Stimulated activated CD4-positive, alpha-beta T cell treated with anti-CD3 and anti-CD28 coated beads, TNF-alpha, amount 100 ng/mL, for 1 hour (primary cell): ENCODE measurements at places on chromosomes 4 and X.

DNA sequence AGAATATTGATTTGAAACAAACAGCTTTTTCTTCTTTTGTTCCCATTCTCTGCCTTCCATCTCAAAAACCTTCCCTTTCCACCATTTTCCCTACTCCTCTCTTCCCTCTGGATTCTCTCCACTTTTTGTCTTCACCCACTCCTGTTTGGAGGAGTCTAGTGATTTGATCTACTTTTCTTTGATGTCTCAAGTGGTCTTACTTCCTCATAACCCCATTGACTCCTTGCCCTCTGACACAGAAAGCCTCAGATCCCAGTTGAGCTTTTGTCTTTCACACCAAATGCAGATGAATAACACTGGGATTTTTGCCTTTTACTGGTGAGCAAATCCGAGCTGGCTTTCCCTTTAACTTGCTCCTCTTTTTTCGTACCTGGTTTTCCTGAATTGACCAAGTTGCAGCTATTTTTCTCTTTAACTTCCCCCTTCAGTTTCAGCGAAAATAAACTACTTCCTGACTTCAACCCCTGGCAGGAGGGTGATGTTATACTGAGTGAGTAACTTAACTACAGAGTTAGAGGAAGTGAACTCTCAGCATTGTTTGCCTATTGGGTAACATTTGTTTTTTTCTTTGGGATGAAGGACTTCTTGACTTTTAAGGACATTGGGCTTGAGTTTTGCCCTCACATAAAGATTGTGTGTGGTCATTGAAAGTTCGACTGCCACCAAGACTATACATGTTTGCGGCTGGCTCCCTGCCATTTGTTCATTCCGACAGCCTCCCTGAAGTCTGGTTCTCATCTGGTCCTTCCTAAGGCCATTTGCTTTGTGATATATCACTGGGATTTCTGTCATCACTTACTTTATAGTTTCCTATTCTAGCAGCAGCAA lies 392.8 kb upstream of the NR3C2 start:
- DNase-seq = no peak

DNA sequence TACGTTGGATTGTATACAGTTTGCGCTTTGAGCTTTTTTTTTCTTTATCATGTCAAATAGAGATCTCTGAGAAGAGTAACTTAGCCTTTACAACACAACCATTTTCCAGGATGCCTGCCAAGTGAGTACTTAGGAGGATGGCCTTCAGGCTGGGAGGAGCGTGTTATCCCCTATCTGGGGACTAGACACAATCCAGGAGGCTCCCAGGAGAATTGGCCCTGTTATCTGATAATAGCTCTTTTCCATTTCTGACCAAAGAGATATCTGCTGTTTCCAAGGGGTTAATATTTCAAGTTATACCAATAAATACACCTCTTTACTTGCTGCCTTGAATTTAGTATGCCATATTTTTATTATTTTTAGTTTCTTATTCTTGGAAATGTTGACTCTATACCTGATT lies 169.5 kb upstream of the SMARCAD1 start:
- no peak for DNase-seq

- no peak for DNase-seq
Measured at GRCh38 chr4:25775166-25775565, 87.6 kb downstream of the SEL1L3 start.

- no peak for DNase-seq
Measured at GRCh38 chr4:170170861-170171260, 81.1 kb upstream of the AADAT start.

- DNase-seq = no peak
Measured at GRCh38 chr4:2135083-2135482, 76.0 kb downstream of the NAT8L start.

DNA sequence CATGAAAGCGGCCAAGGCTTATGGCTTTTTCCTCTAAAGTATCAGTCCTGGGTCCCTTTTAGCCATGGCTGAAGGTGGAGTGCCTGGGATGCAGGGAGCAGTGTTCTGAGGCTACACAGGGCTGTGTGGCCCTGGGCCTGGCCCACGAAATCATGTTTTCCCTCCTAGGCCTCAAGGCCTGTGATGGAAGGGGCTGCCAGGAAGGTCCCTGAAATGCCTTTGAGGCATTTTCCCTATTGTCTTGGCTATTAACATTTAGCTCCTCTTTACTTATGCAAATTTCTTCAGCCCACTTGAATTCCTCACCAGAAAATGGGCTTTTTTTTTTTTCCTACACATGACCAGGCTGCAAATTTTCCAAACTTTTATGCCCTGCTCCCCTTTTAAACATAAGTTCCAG lies 657.0 kb downstream of the DACH2 start:
- no peak for DNase-seq

DNA sequence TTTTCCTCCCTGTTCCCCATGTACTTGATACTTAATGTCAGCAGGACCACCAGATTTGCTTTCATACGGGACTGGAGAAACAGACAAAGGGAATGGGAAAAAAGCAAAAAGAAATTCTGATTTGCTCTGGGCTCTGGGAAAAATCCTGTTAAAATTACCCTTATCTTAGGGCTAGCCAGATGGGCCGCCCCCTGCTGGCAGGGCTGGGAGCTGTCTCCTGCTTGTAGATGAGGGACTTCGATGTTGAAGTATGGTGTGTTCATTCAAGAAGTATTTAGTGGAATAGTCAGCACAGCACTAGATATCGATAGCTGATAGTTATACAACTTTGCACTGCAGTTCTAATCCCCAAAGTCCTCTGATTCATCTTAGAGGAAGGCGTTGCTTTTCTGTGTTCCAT lies 45.8 kb downstream of the BCORL1 start:
- DNase-seq = no peak

- DNase-seq = no peak
Measured at GRCh38 chr4:10659251-10659650, 25.3 kb downstream of the CLNK start.

- DNase-seq = no peak
Measured at GRCh38 chr4:10006601-10007435, 14.5 kb downstream of the SLC2A9 start.

DNA sequence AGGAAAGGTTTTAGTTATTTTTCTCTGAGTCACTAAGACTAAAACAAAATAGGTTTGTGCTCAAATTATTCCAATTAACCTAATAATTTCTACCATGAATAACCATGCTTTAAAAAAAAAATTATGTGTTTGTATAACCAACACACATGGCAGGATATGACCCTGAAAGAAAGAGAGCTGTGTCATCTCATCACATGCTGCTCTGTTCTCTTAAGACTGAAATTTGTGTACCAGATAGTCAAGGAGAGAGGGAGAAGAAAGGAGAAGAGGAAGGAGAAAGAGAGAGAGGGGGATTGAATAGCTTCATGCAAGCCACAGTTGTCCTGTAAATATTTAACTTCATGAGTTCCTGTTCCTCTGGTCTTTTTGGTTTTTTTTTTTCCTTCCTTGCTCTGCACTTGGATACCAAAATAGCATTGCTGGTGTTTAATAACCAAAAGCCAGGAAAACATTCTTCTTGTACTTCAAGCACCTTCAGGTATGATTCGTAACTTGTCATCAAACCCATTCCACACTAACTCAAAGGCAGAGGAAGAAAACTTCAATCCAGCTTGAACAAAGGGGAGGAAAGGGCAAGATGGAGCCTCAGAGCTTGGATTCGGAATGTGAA lies 6.4 kb upstream of the PROM1 start:
- DNase-seq = no peak

DNA sequence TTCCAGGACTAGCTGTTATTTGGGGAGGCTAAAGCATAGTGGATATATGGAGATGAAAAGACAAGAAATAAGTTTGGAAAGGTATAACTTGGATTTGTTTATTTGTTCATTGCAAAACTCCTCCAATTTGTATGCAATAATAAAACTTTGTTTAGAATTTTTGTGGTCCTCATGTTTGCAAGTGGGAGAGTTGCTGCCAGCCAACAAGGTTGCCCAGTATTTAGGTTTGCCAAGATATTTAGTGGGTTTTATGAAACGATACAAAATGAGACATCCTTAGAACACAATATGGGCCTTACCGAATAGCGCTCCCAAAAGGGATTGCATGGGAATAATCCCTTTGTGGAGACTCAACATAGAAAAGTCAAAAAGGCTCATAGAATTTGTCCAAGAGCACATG lies 162.1 kb downstream of the INPP4B start:
- DNase-seq = no peak

GRCh38 chrX:54530357-54530900 lies 410 bp downstream of the GNL3L start:
- DNase-seq = no peak

GRCh38 chr4:32929796-32930699 lies 2209.9 kb downstream of the PCDH7 start:
- no peak for DNase-seq

- no peak for DNase-seq
Measured at GRCh38 chrX:27519226-27519625, 56.1 kb upstream of the PPP4R3C start.

DNA sequence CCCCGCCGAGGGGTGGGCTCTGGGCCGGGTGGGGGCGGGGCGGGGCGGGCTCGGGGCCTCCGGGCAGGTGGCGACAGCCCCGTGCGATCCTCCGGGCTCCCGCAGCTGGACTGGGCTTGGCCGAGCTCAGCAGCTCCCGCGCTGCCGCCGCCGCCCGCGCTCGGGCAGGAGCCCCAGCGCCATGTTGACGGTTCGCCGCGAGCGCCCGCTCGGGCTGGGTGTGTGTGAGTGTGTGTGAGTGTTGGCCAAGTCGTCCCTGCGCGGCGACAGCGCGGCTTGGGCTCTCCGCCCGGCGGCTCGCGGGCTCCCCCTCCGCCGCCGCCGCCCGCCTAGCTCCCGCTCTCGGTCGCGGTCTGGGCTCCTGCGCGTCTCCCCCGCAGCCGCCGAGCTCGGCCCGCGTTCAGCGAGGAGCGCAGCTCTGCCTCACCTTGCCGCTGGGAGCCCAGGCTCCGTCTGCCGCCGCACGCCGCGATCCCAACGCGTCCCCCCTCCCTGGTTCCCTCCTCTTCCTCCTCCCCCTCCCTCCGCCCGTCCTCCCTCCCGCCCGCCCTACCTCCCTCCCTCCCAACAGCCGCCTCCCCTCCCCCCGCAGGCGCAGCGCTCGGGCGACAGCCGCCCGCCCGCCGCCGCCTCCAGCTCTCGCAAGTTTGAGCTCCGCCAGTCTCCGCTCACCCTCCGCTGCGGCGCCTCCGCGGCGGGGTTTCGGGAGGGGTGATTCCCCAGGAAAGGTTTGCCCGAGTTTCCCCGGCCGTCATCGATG lies at the start of gene BCOR:
TSS of gene BCOR (minus strand) at position 455 of the 760 bp plus-strand sequence. CDS start 20,029 bp downstream, outside the sequence.
- peak; percentile 62 for DNase-seq

- DNase-seq = no peak
Measured at GRCh38 chr4:74656596-74656995, 137.7 kb downstream of the BTC start.

DNA sequence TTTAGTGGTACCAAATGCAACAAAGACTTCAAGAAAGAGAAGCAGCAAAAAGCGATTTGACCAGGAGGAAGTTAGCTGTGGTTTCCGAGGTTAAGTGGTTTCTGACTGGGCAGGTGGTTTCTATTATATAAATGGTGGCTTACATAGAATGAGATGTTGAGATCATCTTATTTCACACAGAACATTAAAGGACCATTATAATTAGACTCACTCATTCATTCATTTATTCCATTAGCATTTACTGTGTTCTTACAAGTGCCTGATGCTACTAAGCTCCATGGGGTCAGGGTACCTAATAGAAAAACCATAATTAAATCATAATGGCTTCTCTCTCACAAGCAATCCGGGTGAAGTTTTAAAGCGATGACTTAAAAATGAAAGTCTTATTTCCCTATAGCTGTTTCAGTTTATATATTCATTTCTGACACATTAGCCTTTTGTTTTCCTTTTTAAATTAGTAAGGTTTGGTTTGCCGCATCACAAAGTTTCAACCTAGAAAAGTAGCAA lies 10.6 kb downstream of the TSPAN6 start:
- DNase-seq = no peak

GRCh38 chr4:81617545-81617944 lies 145.8 kb upstream of the RASGEF1B start:
- no peak for DNase-seq

- no peak for DNase-seq
Measured at GRCh38 chr4:680551-680927, 6.2 kb downstream of the MYL5 start.

DNA sequence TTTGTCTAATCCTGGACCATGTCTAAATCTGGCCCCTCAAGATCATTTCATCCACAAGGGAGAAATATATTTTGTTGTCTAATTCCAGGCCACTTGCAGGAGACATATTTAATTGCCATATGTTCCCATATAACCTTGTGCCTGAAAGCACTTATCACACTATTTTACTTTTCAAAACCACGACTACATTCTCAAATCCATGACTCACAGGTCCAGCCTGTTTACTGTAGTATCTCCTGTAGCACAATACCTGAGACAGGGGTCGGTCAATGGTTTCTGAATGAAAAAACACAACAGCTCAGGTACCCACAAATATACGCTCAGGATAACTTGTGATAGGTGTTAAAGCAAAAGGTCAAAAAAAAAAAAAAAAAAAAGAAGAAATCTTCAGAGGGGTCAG lies 60.9 kb downstream of the SEC24D start:
- no peak for DNase-seq

GRCh38 chrX:107542500-107542899 lies 85.8 kb upstream of the PRPS1 start:
- no peak for DNase-seq

DNA sequence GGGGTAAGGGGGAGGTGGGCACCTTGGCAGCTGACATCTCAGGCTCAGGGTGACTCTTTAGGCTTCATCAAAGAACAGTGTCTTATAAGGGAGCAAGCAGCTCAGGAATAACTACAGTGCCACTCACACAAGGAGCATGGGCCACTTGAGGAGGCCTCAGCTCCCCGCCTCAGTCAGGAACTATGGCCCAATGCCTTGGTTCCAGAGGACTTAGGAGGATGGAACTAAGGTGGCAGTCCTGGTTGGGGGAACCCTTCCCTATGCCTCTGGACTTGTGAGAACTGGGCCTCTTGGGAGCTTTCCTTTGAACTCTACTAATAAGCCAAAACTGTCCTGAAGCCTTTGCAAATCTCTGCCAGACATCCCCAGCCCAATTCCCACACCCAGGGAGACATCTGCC lies 160.6 kb downstream of the EFNB1 start:
- DNase-seq = no peak

- DNase-seq = no peak
Measured at GRCh38 chr4:186485561-186486062, 69.8 kb downstream of the MTNR1A start.

DNA sequence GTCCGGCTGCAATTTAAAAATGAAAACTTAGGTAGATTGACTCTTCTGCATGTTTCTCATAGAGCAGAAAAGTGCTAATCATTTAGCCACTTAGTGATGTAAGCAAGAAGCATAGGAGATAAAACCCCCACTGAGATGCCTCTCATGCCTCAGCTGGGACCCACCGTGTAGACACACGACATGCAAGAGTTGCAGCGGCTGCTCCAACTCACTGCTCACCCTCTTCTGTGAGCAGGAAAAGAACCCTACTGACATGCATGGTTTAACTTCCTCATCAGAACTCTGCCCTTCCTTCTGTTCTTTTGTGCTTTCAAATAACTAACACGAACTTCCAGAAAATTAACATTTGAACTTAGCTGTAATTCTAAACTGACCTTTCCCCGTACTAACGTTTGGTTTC lies 41.0 kb downstream of the MAP7D3 start:
- no peak for DNase-seq

- no peak for DNase-seq
Measured at GRCh38 chr4:170059421-170059820, 30.3 kb downstream of the AADAT start.

- DNase-seq = no peak
Measured at GRCh38 chr4:81052119-81053068, 21.9 kb downstream of the BMP3 start.
